Uterine smooth muscle cell (primary cell): ENCODE measurements at places on chromosomes 6 and 20. TPM values are rescaled to one million over a fixed set of nuclear protein-coding genes. Genes with fewer than 3 reads are reported as not detected.

Gene PROCR
- 67.1 and 101 TPM in 2 replicates for total RNA-seq

Gene SRMS
- not detected in 2 replicates for total RNA-seq

Gene TFAP2D
- not detected in 2 replicates for total RNA-seq

Gene LAMP5
- total RNA-seq = under 0.01 and 0.44 TPM in 2 replicates

Gene RBPJL
- total RNA-seq = not detected in 2 replicates

Gene KHDC1L
- total RNA-seq = 0.50 TPM in 1 of 2 replicates, not detected in the other
